ENCODE measurements at places on chromosomes 5 and 9.

- no peak for DNase-seq
Observed at GRCh38 chr9:89885156-89885555, 280.3 kb downstream of the GADD45G start.

- DNase-seq, result no peak
Observed at GRCh38 chr5:59103303-59103702, 520.4 kb downstream of the RAB3C start.

- no peak for DNase-seq
Observed at GRCh38 chr9:104833696-104834095, 69.8 kb downstream of the NIPSNAP3B start.

GRCh38 chr5:141560725-141561483, 57.9 kb downstream of the DIAPH1 start:
- no peak for DNase-seq
